ENCODE measurements at places on chromosomes 16 and 17.
A peak's percentile ranks its signal among the peaks of the same experiment; 100 is the strongest.

- DNase-seq: no peak
Observed at GRCh38 chr17:50513495-50513894, 5.3 kb downstream of the MYCBPAP start.

DNA sequence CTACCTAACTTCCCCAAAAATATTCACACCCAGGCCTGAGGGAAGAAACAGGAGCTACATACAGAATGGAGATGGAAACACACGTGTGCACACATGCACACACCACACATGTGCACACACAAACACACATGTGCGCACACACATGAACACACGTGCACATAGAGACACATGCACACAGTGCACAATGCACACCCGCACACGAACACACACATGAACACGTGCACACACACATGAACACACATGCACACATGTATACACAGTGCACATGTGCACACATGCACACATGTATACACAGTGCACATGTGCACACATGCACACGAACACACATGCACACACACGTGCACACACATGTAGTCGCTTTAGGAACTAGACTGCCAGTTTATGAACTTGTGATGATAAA is 18.8 kb downstream of the CA5A start:
- DNase-seq: no peak

DNA sequence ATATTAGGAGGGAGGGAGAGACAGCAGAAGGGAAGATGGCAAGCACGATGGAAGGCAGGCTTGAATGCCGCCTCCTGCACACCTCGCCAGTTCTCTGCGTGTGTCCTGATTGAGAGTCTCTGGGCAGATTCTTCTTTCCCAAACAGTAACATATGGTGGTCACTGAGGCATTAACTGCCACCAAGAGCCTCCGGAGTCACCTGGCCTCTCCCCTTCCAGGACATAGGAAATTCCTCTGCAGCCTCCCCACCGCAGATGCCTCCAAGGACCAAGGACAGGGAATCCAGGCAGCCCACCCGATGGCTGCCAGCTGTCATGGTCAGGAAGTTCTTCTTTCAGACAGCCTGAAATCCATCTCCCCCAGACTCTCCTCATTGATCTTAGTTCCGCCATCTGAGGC is 149.3 kb downstream of the ENGASE start:
- no peak for DNase-seq

DNA sequence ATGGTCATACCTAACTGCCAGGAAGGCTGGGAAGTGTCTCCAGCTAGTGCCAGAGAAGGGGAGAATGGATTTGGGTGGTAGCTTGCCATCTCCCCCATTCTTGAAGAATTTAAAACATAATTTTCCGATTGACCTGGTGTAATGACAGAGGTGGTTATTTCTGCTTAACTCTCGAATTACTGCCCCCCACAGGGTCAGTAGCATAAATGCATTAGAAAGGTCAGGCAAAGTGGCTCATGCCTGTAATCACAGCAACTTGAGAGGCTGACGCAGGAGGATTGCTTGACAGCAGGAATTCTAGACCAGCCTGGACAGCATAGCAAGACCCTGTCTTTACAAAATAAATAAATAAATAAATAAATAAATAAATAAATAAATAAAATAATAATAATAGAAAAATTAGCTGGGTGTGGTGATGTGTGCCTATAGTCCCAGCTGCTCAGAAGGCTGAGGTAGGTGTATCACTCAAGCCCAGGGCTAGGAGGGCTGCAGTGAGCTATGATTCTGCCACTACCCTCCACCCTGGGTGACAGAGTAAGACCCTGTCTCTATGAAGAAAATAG is 27.5 kb downstream of the TMC7 start:
- no peak for DNase-seq

GRCh38 chr16:1295465-1295864 is 14.0 kb upstream of the UBE2I start:
- DNase-seq: no peak

DNA sequence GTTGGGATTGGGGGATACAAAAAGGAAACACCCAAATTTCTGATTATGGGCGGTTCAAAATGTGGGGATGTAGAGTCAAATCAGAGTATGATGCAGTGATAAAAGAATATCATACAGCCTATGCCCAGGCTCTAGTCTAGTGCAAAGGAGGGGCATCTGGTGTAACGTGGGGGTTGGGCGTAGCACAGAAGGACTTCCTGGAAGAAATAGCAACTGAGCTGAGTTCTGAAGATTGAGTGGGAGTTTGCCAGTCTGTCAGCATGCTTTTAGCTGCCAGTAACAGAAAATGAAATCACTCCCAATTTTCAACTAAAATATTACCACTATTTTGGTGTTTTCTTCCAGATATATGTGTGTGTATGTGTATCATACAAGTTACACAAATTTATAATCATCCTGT is 196.9 kb downstream of the SPECC1 start:
- no peak for DNase-seq

- DNase-seq: no peak
Observed at GRCh38 chr17:1707107-1707506, 3.1 kb downstream of the TLCD2 start.

DNA sequence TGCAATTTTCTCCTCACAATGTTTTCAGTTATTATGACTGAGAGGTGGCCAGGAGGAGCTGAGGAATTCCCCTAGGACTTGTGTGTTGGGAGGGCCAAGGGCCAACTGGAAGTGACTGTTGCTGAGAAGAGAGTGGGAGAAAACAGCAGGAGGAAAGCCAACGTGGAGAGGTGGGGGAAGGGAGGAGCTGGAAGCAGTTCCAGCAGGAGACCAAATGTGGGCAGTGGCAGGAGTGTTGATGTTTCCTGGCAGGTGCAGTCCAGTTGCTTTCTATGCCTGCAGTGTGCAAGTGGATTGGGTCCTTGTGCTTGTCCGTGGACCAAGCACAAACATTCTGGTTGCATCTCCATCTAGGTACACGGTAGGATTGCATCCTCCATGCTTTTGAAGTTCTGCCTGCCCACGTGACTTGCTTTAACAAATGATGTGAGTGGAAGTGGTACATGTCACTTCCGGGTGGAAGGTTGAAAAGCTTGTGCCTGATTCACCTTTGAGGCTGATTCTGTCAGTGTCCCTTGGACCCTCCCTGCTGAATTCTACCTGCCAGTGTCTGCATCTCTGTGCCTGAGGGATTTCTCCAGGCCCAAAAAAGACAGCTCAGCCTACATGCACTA is 54.7 kb upstream of the CRHR1 start:
- no peak for DNase-seq

DNA sequence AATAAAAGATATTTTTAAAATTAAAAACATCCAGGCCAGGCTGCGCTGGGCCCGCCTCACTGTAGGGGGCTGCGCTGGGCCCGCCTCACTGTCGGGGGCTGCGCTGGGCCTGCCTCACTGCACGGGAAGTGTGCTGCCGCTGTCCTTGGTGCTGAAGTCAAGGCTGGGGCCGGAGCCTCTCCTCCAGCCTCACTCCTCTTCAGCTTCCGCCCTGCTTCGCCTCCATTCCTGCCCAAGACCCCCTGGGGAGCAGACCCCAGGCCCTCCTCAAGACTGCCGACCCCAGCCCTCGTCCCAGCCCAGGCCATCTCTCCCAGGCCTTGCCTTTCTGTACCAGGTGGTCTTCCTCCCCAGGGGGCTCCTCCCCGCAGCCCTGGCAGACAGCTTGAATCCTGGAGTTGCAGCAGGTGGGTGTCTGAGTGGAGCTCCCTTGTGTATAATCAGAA is 26.2 kb downstream of the ENDOV start:
- DNase-seq: peak; percentile 33

DNA sequence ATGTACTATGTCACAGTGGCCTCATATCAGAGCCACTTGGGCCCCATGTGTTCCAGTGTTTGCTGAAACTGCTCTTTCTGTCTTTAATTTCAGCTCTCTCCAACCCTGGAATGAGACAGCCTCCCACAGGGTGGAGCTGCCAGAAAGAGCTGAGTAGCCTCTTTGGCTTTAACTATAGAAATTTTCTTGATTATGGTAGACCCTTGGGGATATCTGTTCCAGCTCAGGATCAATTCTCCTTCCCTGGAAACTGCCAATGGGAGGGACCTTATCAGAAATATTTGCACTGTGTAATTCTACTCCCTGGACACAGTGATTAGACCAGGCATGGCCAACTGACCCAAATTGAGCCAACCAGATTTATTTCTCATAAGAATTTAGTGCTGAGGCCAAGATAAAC is 39.0 kb upstream of the KDM8 start:
- no peak for DNase-seq

Data from NCI-H1694 treated with DMSO at 0.1 percent for 48 hours (cell line).